NCI-H524 treated with DMSO at 0.1 percent for 48 hours (cell line): ENCODE measurements at places on chromosomes 12 and 14.

DNA sequence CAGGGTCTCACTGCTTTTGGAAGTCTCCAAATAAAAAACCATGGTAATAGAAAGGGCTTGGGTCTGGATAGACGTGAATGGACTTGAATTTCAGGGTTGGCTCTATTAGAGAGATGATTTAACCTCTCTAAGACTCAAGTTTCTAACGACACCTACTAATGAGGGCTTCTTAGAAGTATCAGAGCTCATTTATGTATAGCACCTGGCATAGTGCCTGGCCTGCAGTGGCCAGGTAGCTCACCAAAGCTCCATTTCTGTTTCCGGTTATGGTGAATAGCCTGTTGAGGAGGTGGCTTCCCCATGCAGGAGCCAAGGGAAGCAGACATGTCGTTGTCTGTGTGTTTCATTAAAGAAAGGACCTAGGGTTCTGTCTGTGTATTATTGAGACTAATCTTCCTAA, 108.6 kb downstream of the ETV6 start:
- no peak for DNase-seq

GRCh38 chr12:77685112-77685511, 145.6 kb upstream of the NAV3 start:
- DNase-seq = no peak

GRCh38 chr12:109167781-109168180, 51.4 kb downstream of the ACACB start:
- DNase-seq = no peak

DNA sequence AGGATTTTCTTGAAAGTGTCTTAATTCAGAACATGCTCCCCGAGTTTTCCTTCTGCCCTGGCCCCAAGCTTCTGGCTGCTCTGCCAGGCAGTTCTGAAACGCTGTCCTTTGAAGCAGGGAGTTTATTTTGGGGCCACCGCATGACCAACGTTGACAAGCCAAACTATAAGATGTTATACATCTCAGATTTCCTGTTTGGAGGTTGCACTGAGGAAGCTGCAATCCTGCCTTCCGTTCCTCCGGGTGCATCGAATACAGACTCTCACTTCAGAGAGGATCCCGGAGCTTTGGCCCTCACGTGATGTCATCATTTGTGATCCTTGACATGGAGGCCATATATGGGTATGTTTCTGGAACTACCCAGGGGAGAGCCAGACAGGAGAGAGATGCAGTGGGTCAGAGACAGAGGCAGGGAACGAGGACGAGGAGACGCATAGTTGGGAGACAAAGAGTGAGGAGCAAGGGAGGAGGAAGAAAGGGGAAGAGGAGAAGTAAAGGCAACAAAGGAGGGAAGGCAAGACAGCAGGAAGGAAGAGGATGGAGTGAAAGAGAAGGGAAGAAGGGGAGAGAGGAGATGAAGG, at the start of gene ASB2:
Gene ASB2, minus strand, starts transcription at position 94 of the 581 bp plus-strand sequence. CDS start 12,031 bp downstream, outside the sequence.
- DNase-seq = no peak

- no peak for DNase-seq
These were observed 141.8 kb downstream of the VRK1 start for GRCh38 chr14:96938946-96939345.

DNA sequence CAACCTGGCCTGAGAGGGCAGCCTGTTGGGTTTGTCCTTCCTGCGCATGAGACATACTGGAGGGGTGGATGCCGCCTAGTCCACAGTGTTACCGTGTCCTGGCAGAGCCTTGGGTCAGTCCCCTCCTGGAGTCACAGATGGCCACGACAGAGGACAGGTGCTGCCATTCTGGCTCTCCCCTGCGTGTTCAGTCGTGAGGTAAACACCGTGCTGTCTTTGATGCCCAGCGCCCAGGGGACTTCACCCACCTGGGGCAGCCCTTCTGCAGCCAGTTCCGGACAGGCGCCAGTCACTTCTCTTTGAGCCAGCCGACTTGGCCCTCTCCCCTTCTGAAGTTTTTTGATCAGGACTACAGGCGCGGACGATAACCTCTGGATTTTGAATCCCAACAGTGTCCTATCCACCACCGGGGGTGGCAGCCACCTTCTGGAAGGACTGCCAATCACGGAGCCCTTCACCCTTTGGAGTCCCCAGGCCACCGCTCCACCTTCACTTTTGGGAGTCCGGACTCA, 933.0 kb downstream of the DIO2 start:
- DNase-seq = no peak

DNA sequence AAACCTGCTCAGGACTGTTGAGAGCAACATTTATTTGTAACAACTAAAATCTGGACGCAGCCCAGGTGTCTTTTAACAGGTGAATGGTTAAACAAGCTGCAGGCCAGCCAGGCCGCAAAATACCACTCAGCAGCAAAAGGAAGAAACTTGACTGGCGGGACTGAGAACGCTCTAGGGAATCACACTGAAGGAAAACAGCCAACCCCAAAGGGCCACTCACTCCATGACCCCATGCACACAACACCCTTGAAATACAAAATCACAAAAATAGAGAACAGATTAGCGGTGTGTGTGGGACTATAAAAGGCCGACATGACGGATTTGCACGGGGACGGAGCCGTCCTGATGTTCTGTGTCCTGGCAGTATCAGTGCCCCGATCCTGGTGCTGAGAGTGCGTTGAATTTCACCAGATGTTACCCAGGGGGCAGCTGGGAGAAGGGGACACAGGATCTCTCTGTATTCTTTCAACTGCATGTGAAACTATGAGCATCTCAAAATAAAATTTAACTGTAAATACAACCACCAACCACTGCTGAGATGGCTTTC, 23.0 kb downstream of the VPS37B start:
- DNase-seq = no peak

- no peak for DNase-seq
These were observed 41.9 kb downstream of the JDP2 start for GRCh38 chr14:75469606-75470237.

DNA sequence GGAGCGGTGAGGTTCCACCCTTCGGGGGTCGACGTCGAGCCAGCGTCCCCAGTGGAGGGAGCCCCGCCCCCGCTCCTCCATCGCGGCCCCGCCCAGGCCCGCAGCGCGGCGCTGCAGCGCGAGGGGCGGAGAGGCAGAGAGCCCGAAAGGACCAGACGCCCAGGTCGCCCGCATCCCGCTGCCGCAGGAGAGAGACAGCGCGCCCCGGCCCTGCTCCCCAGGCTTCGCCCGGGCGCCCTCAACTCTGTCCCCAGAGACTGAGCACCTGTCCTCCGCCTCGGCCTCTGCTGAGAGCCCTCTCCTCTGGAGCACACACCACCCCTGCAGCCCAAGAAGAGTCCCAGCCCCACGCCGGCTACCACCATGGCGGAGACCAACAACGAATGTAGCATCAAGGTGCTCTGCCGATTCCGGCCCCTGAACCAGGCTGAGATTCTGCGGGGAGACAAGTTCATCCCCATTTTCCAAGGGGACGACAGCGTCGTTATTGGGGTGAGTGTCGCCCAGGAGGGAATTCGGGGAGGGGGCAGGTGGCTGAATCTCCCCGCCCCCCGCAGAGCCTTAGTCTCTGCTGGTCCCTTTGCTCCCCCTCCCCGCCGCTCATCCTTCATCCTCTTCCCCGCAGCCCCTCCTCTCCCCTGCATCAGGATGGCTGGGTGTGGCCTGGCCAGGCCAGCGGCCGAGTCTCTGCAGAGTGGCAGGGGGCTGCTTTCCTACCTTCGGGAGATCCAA, at the start of gene KIF5A:
Gene KIF5A, plus strand, starts transcription at position 136 of the 732 bp plus-strand sequence. Its CDS starts 228 bp downstream, at position 364.
- DNase-seq = no peak
